Activated CD8-positive, alpha-beta memory T cell treated with anti-CD3 and anti-CD28 coated beads for 1 hour (primary cell): ENCODE measurements at places on chromosomes 2 and 18.

GRCh38 chr2:239190361-239190760 lies 210.5 kb downstream of the HDAC4 start:
- DNase-seq, result no peak

GRCh38 chr18:60656553-60656952 lies 284.0 kb upstream of the MC4R start:
- DNase-seq, result no peak

- DNase-seq, result no peak
Measured at GRCh38 chr2:187003611-187004010, 154.6 kb upstream of the ZSWIM2 start.

- DNase-seq, result no peak
Measured at GRCh38 chr2:136765256-136766072, at the start of gene THSD7B. Gene THSD7B (plus strand): TSS chr2:136765545. CDS start chr2:136882179, 116,634 bp downstream.

- DNase-seq, result no peak
Measured at GRCh38 chr2:126222278-126222677, 433.7 kb upstream of the GYPC start.

DNA sequence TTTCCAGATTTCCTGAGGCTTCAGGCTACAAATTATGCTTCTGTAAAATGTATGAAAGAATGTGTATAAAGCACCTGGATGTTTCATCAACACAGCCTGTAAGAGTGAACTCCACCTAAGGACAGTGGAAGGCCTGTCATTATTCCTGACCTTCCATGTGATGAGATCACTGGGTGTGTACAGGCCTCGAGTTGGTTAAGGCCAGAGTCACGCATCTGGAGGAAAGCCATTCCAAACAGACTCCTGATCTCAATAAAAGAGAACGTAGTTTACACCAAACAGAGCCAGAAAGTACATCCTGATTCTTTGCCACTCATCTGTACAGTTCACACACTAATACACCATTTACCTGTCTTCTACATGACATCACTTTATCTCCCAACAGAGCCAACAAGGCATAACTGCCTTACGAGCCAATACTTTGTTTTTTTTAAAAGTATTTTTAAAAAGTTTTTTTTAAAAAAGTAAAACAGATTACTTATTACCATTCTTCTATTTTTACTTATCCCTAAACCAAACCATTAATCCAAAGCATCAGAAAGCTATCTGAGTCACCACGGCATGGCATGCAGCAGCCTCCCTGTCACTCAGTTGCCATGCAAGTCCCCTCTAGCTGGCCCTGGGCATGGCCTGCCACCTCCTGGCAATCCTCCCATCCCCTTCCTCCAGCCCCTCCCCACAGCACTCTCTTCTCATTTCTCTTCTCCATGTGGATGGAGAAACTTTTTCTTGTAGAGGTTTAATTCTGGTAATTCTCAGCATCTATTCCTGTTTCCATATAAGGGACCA lies 78.8 kb upstream of the TFCP2L1 start:
- no peak for DNase-seq

- DNase-seq, result no peak
Measured at GRCh38 chr18:79521416-79522205, 125.9 kb downstream of the NFATC1 start.

DNA sequence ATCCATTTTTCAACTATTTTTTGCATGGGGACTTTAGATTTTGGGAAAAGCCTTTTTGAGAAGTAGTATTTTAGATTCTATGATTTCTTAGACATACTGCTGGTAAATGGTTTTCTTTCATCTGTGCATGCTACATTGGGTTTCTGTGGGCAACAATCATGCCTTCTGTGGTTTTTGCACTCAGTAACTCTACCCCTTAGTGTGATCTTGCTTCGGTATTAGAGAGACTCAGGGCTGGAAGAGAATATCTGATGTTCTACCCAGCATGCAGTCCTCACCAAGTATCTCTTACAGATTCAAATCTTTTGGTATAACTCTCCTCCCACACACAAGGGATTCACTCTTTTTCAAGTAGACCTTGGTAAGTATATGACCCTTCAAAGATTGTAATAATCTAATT lies 183.0 kb downstream of the PMAIP1 start:
- DNase-seq, result no peak

DNA sequence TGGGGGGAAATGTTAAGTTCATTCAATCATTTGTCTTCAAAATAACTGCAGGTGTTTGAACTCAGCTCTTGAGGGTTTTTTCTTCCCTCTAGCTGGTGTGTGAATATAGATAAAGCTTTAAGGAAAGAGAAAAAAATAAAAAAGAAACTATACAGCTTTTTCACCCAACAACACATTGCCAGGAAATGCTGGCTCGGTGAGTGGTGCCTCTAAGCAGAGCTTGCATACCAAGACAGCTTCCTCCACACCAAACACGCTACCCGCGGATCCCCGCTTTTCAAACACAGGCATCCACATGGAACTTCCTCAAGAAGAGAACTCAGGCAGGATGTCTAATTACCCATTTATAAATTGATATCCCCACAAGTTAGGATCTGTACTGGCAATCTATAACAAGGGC lies 69.8 kb upstream of the TANK start:
- DNase-seq, result peak; percentile 2

DNA sequence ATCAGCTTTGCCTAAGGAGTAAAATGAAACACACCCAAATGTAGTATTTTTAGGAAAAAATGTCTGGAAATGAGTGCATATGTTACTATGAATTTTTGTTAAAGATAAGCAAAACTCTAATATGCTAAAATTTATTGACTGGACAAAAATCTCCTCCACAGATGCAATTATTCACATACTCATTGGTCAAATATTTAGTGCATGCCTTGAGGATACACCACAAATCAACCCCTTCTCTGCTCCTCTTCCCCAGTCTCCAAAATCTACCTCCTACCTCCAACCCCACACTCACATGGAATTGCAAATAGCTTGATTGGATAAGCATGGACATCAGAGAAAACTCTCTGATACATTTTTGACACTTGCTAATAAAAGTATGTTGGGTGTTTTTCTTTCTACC lies 95.6 kb upstream of the CDC42EP3 start:
- no peak for DNase-seq

DNA sequence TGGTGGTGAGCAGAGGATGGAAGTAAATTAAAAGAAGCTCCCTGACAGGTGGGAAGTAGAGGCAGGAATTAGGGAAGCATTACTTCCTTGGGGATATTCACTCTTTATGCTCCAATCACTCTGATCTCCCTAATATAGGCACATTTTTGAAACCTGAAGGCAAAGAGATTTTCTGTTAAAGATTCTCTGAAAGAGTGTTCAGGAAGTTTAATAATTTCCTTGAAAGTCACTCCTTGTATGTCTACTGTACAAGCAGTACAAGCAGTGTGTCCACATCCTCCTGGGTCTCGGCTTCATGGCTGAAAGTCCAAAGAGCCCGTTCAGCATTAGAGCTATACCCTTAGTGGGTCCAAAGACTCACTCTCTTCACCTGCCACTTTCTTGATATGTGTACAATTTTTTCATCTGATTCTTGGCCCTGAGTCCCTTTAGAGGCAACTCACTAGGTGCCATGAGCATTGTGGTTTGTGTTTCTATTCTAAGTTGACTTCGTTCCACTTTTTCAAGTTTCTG lies 60.2 kb downstream of the AAK1 start:
- no peak for DNase-seq

- no peak for DNase-seq
Measured at GRCh38 chr2:238726670-238727584, 121.0 kb upstream of the TWIST2 start.

DNA sequence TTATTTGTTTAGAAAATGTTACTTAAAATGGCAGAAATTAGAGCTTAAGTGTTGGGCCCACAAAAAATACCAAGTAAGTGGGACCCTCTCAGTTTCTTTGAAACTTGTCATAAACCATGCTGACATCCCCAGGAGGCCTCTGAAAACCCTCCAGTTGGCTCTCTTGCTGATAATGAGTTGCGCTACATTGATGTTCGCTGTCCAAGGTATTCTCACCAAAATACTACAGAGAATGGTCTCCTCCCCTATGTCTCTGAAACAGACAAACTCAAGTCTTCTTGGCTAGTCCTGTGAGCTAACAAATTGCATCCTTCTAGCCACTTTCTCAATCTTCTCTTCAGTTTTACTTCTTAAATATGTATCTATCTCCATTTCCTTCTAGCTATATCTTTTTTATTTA lies 669.4 kb downstream of the IRS1 start:
- DNase-seq, result no peak

DNA sequence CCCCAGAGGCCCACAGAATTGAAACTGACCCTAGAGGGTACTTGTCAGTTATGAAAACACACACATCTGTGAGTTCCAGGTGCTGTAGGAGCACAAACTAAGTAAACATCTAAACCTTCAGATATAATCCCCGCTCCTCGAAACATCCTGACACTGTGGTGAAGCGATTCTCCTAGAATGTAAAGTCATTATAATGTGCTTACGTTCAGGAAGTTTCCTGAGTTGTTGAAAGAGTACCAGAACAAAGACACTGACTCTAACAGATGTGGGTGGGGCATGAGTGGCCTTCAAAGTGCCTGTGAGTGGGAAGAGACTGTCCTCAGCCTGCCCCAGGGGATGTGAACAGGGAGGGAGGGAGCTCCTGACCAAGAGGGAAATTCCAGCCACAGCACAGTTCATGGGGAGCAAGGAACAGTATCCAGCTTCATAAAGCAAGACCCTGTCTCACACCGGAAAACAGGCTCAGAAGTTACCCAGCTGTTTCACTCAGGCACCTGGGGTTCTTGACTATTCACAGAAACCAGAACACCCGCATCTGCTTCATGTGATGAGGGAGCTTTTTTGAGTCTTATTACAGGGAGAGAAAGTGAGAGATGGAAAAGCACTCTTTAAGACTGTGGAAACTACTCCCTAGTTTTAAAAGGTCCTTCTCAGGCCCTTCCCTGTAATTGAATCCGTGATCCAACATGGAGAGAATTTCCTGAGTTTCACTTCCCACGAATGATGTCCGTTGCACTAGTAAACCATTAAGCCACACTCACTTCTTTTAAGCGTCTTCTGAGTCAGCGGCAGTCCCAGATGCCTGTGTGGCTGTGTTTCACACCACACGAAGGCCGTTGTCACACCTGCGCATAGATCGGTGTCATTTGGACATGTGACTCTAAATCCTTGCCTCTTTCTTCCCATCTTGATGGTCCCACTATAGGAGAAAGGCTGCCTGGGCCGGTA lies 88.6 kb upstream of the EML6 start:
- no peak for DNase-seq

DNA sequence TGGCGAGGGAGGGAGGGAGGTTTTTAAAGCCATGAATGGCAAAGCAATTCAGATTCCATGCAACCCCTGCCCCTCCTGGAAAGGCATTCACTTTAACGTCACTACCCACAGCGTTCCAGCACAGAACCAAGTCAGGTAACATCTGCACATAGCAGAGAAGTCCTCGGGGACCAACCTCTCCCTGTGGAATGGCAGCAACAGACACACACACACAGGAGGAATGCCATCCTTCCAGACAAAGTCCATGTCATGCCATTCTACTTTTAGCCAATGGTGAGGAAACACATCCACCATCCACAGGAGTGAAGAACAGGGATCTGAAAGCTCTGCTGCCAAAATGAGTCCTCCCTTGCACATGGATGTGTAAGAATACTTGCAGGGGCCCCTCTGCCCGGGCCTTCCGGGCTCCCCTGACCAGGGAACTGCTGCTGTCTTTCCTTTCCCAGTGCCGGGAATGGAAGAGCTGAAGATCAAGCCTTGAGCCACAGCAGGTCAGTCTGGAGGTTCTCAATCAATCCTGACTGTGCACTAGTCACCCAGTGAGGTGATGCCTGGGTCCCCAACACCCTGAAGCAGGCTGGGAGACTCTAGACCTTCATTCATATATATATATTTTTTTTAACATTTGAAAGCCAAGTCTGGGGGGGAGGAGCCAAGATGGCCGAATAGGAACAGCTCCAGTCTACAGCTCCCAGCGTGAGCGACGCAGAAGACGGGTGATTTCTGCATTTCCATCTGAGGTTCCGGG lies 63.7 kb downstream of the UXS1 start:
- DNase-seq, result no peak

DNA sequence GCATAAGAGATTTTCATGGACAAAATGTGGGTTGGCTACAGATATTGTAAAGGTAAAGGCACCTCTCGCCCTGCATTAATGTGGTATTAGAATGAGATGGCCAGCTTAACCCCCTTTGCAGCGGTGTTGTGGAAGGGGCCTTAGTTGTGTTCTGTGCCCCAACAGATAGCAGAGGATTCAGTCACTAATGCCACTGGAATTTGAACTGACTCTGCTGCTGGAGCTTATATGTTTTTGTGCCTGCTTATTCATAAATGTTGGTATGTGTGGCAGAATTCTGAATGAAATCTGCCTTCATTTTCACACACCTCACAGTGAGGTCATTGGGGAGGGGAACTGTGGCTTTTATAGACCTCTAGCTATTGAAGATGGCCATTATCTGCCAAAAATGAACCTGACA lies 90.7 kb upstream of the ITGA6 start:
- DNase-seq, result no peak

DNA sequence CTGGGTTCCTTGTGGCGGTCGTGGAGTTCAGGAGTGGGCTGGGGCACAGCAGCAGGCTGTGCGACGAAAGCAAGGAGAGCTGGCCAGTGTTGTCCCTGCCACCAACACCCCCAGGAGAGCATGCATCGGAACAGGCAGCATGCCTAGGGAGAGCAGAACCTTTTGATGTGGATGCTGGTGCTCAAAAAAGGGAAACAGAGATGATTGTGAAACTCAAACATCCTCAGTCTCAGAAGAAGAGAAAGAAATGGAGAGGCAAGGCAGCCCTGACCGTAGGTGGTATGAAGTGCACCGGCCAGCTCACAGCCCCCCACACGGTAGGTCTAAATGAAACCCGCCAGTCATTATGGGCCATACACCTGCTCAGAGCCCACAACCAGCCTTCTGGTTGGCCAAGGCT lies 253.4 kb downstream of the GBX2 start:
- DNase-seq, result no peak

DNA sequence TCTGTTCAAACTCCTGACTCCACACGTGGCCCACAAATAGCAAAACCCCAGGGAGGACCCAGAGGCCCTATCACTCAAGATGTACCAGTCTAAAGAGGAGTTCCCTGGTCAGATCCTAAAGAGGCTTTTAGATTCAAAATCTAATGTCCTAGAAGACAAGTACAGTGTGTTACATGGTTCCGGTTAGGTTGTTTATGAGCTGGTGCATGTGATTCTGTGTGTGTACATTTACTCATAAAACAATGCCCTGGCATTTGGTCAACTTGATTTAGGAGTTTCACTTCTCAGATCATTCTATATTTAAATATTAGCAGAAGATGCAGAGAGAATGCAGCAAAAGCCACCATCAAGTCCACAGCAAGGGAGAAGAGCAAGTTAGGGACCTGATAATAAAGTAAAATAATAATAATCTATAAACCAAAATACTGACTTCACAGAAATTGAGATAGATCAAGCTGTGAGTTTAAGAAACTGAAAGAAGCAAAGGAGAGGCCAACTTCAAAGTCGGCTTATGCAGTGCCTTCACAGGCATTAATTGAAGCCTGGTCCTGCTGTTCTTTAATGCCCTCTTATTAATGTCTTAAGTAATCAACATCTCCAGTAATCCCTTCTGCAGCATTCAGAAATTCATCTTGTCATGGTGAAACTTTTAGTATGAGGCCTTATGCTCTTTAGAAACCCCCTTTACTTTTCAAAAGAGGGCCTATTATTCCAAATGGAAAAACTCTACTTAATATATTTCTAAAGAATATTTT lies 4.2 kb upstream of the AP1S3 start:
- DNase-seq, result no peak

GRCh38 chr2:184336688-184337087 lies 261.6 kb upstream of the ZNF804A start:
- DNase-seq, result no peak

GRCh38 chr2:148987286-148987685 lies 51.2 kb upstream of the LYPD6B start:
- DNase-seq, result no peak

- no peak for DNase-seq
Measured at GRCh38 chr2:240893363-240893844, 2.6 kb downstream of the MAB21L4 start.

- DNase-seq, result no peak
Measured at GRCh38 chr18:55314031-55314430, 274.0 kb downstream of the TCF4 start.
